ENCODE measurements at places on chromosomes 16 and 17.
A peak's percentile ranks its signal among the peaks of the same experiment; 100 is the strongest.

DNA sequence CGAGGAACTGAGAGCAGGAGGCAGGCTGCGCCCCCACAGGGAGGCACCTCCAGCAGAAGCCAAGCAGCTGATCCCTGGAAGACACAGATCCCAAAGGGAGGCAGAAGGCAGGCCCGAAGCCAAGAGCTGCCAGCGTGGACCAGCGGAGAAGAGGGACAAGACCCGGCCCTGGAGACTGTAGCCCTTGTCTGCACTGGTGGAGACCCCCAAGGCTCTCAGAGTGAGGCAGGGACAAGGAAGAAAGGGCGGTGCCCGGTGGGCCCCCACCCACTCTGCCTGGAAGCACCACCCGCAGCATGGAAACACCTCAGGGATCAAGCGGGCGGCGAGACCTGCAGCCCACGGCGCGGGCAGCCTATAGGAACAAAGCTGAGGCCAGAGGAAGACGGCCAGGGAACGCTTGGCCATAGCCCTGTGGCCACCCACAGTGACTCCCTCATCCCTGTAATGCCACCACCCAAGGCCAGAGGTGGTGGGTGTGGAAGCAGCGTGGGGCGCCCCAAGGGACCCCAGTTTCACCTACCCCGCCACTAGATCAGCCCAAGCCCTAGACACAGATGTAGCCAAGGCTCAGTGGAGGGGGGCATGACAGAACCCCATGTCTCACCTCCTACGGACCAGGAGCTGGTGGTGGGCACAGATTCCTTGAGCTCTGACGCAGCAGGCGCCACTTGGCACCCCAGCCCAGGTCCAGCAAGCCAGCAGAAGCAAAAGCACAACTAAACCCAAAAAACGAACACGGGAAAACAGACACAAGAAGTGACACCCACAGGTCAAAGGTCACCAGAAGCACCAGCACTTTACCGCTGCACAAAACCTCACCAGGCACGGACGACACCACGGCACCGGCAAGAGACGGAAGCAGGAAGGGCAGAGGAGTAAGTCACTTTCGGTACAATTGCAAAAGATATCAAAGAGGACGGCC, 2.9 kb upstream of the SIRT7 start:
- DNase-seq: no peak

- DNase-seq: no peak
These were observed 14.0 kb downstream of the GDE1 start for GRCh38 chr16:19507867-19508266.

DNA sequence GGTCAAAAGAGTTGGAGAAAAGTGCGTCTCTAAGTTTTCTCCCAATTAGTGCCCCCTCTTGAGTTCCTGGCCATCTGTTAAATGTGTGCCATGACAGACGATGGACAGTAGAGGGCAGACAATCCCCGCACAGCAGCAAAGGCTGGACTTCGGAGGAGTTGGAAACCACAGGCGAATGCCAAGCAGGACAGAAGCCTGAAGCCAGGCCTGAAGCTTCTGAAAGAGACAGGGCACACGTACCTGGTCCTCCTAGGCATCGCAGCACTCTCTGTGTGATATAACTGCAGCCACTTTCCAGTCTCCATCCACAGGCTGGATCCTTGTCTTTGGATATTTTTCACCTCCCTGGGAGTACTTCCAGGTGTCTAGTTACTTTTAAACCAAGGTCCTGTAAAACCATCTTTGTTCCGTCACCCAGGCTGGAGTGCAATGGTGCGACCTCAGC, 14.5 kb downstream of the C17orf100 start:
- DNase-seq: no peak

DNA sequence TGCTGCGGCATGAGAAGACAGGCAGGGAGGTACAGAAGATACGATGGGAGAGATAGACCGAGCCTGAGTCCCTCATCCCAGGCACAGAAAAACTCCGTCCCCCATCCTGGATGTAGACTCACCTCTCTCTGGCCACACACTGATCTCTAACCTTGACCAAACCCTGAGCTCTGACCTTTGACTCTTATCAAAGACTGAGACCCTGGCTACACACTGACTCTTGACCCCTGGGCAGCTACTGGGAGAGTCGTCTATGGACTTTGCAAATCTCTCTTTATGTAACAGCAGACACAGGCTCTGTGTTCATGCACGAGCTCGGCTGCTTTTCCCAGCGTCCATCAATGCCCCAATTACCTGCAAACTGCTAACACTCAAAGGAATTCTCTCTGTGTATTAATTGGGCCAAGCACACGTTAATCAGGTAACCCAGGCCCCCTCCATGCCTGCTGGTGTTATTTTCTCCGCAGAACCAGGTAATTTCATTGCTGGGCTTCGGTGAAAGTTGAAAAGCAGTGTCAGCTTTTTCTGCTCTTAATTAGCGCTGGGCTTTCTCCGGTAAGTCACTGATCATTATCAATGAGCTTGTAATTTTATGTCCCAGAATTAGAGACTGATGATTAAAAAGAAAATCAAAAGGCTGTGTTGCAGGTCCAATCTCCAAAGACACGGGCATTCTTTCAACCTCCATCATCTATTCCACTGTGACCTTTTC, 179.4 kb upstream of the NLRP1 start:
- no peak for DNase-seq

DNA sequence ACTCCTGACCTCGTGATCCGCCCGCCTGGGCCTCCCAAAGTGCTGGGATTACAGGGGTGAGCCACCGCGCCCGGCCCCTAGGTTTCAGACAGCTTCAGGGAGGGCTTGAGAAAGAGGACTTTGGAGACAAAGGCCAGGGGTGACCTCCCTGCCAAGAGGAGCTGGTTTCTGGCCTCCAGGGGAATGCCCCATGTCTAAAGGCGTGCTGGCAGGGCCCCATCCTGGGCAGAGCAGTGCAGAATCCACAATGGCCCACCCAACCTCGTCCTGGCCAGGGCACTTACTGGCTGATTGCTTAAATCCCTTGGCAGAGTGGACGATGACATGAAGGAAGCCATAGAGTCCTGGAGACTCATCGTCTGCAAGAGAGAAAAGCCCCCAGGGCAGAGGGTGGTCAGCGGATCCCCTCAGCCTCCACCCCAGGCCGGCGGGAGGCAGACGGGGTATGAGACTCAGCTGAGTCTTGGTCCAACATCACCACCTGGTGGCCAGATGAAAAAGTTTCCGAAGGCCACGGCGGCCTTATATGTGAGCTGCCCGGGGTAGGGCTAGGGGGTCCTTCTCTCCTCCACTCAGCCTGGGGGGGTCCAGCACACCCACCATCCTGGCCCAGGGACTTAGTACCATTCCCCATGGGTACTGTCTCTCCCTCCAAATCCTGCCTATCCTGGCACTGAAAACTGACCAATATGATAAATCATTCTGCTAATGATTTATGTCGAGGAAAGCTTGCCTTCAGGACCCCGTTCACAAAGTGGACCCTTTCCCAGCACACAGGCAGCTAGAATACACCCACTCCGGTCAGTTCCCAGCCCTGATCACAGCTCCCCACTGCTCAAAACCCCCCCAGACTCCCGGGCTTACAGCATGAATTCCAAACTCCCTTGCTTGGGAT, 59.1 kb downstream of the TIMM22 start:
- peak; percentile 65 for DNase-seq

- DNase-seq: no peak
These were observed 30.3 kb upstream of the RPH3AL start for GRCh38 chr17:382644-383533.

DNA sequence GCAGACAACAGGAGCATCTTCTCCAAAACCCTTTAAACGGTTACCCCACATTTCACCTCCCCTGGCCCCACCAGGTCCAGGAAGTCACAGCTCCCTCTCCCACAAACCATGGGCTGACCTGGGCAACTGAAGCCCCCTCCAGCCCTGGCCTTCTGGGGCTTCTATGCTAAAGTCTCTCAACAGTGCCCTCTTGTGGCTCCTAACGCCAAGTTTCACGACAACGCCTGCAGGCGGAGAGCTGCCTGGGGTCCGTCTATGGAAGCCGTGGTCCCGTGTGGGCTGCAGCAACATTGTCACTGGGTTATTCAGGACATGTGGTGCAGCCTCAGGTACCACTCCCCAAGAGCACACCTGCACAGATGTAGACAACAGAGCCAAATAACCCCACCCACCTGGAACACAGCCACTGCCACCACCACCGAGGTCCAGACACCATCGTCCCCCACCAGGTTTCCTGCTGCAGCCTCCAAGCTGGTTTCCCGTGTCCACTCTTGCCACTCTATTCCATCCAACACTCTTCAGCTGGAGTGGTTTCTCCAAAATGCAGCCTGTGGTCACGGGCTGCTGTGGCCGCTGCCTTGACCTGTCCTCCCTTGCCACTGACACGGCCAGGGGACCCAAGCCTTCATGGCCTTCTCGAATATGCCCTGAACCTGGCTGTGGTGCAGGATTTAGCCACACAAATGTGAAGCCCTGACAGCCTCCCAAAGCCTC, 19.1 kb downstream of the C16orf95 start:
- no peak for DNase-seq

- DNase-seq: no peak
These were observed 87.1 kb downstream of the USP22 start for GRCh38 chr17:20955427-20956323.

DNA sequence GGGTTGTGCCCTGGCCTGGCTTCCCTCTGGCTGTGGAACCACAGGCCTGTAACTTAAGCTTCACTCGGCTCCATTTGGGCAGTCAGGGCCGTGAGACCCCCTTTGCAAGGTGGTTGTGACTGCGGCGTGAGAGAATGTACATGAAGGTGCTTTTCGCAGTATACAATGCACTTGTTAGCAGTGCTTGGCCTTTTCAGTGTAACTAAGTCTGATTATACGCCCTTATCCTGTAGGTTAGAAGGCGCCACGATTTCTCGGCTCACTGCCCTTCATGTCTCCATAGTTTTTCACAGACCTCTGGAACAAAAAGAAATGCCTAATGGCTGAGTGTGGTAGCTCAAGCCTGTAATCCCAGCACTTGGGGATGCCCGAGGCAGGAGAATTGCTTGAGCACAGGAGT, 13.3 kb downstream of the SAP30BP start:
- DNase-seq: no peak

DNA sequence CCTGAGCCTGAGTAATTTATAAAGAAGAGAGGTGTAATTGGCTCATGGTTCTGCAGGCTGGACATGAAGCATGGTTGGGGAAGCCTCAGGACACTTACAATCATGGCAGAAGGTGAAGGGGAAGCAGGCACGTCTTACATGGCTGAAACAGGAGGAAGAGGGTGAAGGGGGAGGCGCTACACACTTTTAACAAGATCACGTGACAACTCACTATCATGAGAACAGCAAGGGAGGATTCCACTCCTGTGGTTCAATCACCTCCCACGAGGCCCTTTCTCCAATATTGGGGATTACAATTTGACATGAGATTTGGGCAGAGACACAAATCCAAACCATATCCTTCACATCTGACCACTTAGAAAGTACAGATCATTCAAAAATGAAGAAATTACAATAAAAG, 110.6 kb upstream of the SHISA6 start:
- DNase-seq: no peak

DNA sequence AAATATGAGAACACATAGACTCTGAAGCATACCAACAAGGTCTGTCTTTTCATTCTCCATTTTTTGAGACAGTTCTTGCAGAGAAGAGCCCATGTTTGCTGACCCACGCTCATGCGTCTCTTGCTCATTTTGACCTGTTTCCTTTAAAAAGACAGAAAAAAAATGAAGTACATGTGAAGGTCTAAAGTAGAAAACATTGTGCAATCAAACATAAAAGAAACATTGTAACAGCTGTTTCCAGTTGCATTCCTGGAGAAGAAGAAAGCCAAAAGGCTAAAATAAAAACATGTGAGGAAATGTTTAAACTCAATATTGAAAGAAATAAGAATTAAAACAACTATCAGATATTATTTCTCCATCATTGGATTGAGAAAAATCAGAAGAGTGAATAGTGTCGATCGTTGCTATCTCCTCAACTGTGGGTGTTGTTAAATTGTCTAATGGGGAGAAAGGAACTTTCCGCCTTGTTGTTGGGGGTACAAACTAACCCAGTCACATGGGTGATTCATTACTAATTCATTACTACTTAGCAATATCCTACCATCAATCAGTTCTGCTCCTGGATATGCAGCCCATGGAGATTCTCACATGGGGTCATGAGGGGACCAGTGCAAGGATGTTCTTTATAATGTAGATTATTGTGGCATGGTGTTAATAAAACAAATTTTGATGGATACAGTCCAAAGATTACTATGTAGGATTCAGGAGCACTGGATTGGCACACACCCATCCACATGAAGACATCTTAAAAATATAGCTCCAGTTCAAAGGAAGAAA, 9.5 kb downstream of the ABCA9 start:
- no peak for DNase-seq

GRCh38 chr17:65228734-65229620, 91.8 kb downstream of the RGS9 start:
- DNase-seq: no peak

DNA sequence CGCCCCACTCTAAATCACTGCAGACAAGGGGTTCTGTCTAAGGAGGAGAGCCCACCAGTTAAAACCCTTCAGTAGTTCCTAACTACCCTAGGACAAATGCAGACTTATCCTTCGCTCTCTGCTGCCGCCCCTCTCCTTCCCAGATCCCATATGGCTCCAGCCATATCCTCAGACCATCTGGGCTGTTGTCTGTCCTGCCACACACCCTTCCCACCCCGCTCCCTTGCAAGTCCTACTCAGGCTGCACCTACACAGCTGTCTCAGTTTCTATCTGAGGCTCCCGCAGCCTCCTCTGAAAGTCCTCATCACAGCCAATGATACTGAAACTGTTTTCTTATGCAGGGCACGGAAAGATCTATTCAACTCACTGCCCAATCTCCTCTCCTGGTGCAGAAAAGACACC, 720 bp upstream of the BCKDK start:
- no peak for DNase-seq

- no peak for DNase-seq
These were observed 10.2 kb downstream of the TOP2A start for GRCh38 chr17:40407460-40407859.

DNA sequence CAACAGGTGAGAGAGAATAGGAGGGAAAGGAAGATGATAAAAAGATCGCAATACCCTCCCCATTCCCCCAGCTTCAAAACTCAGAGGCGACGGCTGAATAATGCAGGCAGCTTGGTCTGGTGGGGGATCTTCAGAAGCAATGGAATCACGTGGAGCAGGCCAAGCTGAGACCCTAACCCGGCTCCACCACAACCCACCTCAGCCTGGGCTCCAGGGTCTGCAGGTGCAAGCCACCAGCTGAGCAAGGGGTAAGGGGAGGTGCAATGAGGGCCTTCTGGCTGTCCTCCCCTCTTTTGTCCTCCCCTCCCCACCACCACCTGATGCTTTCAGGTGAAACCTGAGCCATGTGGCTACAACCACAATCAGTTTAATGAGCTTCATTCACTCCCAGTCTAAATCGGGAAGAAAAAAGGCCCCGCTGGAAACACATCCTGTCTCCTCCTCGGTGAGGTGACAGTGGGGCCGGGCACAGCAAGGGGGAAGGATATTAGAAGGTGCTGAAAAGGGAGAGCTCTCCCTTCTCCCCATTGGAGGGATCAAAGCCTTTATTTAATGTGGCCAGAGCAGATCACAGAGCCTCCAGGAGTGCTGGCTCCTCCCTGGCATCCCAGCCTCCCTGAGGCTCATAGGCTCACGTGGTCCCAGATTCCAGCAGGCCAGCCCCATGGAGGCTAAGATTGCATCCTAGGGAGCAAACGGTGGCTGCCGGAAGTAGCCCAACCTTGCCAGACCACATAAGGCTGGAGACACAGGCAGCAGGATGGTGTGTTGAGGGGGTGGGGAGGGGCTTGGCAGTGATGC, 261.0 kb downstream of the SOX9 start:
- DNase-seq: no peak

All from dorsolateral prefrontal cortex (tissue), 122 donors.